Activated T-cell treated with anti-CD3 and anti-CD28 coated beads for 1 hour (primary cell): ENCODE measurements at places on chromosomes 5 and 9.
A peak's percentile ranks its signal among the peaks of the same experiment; 100 is the strongest.

GRCh38 chr5:83474161-83474796 lies 2.7 kb downstream of the VCAN start:
- DNase-seq: no peak

DNA sequence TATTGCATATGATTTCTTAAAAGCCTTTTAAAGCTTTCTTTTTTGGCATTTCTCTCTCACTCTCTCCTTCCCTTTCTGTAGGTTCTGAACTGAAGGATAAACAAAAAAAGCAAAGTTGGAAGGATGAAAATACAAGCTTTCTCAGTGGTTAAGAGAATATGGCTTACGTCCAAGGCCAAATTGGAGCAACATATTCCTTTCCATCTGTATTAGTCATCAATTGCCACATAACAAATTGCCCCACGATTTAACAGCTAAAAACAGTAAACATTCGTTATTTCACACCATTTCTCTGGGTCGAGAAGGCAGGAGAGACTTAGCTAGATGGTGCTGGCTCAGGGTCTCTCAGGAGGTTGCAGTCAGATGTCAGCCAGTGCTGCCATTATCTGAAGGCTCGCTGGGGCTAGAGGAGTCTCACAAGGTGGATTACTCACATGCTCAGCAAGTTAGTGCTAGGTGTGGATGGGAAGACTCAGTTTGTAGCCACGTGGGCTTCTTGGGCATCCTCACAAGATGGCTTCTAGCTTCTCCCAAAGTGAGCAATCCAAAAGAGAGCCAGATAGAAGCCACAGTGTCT lies 2.0 kb upstream of the ROR2 start:
- no peak for DNase-seq

- no peak for DNase-seq
These were observed 68.2 kb downstream of the KCNT1 start for GRCh38 chr9:135770203-135770535.

DNA sequence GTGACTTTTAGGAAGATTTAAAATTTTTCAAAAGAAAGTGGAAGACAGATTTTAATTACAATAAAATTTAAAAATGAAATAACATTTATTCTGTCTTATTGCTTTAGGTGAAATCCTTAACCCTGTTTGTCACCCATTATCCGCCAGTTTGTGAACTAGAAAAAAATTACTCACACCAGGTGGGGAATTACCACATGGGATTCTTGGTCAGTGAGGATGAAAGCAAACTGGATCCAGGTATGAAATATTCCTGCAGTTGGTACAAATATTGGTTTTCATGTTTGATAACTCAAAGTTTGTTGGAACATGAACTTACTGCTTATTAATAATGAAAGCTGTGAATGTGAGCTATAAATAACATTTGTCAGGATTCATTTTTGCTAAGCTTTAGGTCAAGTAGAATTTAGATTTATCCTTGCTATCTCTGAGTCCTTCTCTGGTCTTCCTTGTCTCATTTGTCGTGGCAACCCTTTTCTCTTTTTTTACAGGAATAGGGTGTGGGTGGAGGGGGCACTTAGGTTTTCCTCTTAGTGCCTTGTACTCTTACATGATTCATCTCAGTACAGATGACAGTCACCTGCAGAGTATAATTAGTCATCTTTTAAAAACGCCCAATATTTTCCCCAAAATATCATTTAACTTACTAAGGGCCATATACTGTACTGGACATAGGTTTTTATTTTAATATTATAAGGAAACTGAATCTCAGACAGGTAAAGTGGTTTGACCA lies 95.3 kb upstream of the RASGRF2 start:
- DNase-seq: no peak

GRCh38 chr5:145396888-145397287 lies 438.3 kb downstream of the PRELID2 start:
- no peak for DNase-seq

GRCh38 chr9:96137671-96138429 lies 164.1 kb downstream of the HSD17B3 start:
- DNase-seq: no peak

- DNase-seq: no peak
These were observed 84.8 kb upstream of the PAM start for GRCh38 chr5:102670224-102670836.

GRCh38 chr9:8733131-8733954 lies 933.8 kb upstream of the DMAC1 start:
- no peak for DNase-seq

- no peak for DNase-seq
These were observed 7.7 kb upstream of the ZCCHC10 start for GRCh38 chr5:133034064-133034463.

GRCh38 chr9:127862075-127863011 lies 7.9 kb upstream of the ENG start:
- peak; percentile 28 for DNase-seq

DNA sequence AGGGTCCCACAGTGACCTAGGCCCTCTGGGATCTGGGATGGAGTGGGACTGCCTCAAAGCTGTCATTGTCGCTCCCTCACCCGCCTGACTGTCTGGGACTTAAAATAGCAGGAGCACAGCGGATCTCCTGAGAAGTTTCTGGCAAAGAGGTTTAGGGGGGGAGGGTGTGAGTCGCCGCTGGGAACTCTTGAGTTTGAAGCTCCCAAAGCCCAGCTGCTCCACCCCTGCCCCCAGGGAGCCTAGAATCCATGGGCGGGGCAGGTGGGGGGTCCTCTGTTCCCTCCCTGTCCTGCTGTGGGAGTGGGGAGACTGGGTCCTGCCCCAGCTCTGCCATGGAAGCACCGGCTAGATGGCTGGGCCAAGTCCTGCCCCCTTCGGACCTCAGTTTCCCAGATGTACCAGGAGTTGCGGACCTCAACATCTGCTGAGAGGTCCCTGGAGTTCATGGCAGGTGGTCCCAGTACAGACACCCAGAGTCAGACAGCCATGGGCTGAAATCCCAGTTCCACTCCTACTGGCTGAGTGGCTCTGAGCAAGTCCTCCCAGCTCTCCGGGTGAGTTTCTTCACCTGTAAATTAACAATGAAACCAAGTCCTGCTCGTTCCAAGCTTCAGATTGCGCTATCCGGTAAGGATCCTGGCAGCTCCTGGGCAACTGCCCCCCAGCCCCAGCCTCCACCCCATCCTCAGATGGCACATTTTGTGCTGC lies 985 bp upstream of the WDR38 start:
- no peak for DNase-seq

DNA sequence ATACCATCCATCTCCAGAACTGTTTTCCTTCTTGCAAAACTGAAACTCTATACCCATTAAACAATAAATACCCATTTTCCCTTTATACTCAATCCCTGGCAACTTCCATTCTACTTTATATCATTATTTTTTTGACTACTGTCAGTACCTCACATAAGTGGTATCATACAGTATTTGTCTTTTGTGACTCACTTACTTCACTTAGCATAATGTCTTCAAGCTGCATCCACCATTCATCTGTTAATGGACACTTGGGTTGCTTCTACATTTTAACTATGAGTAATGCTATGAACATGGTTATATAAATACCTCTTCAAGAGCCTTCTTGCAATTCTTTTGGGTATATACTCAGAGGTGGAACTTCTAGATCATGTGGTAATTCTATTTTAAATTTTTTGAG lies 11.6 kb upstream of the TYRP1 start:
- no peak for DNase-seq
